Activated CD4-positive, alpha-beta T cell treated with anti-CD3 and anti-CD28 coated beads, Interleukin-2, amount 50 U/mL, for 4 hours (primary cell): ENCODE measurements at places on chromosomes 12 and 14.

DNA sequence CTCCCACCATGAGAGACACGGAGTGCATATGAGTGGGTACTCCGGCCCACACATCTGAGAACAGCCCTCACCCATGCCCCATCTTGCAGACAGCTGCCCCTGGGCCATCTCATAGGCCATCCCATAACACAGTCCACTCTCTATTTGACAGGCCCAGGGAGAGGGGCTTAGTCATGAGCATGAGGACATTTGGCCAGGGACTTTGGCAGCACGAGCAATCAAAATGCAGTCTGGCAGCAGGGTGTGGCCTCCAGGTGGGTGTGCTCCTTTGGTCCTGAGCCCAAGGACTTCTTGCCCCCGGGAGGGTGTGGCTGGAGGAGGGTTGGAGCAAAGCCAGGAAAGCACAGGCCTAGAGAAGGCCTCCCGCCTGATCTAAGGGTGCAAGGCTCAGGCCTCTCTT lies 25.6 kb downstream of the EMP1 start:
- no peak for DNase-seq

- no peak for DNase-seq
Measured at GRCh38 chr12:49017891-49018260, 700 bp downstream of the PRKAG1 start.

GRCh38 chr12:110091136-110091711 lies 32.9 kb upstream of the IFT81 start:
- no peak for DNase-seq

DNA sequence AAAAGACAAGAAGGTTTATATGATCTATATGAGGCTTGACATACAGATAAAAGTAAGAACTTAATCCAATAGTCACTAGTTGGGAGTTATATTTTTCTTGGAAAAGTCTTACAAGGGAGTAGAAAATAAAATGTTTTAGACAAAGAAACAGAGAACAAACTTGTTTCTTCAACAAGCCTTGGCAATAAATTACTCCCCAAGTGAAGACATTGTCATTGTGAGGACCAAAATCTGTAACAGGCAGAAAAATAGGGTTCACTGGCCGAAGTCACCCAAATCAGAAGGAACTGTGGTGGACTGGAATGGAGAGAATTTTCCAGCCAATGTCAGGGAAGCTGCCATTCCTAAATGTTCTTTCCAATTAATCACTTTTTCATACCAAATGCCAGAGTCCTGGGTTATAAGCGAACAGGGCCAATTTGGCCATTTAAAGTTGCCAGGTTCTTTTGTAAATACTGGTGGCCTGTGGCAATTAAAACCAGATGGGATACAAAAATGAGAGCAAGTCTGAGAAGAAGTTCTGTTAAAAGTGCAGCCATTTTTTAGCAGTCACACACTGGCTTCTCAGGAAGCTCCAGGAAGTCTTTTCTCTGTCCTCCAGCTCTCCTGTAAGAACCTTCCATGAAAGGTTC lies 117.3 kb upstream of the OVCH1 start:
- no peak for DNase-seq

DNA sequence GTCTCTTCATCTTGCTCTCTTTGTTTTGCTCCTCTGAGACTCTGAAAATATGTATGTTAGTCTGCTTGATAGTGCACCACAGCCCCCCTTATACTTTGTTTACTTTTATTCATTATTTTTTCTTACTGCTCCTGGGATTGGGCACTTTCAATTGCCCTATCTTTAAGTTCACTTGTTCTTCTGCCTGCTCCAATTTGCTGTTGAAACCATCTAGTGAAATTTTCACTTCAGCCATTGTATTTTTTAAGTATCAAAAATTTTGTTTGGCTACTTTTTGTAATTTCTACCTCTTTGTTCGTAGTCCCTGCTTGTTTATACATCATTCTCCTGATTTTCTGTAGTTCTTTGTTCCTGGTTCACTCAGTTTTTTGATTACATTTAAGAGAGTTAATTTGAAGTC lies 223.3 kb downstream of the SLC38A4 start:
- DNase-seq, result no peak

DNA sequence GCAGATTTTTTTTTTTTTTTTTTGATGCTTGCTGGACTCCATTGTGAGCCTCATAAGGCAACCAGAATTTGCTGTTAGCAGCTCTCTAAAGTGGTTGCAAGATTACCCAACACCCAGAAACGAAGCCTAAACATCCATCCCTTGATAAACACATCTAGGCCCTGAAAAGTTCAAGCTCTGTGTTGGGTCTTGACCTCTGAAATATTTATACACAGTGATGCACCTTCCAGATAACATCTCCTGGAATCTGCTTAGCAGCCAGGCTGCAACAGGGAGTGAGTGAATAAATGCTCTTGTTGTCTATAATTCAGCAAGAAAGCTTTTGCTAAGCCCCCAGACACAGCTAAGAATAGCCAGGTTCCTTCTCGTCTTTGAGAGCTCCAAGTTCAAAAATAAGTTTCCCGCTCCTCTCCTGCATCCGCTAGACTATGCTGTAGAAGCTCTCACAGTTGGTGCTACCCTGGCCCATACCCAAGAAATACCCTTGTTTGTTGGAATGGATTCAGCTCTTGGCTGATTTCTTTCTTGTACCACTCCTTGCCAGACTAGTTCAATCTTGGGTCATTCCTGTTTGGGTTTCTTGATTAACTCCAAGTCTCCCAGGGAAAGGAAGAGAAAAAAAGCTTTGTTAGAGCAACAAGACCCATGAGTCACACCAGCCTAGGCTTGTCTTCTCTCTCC lies 610.6 kb upstream of the TBX3 start:
- DNase-seq, result no peak

DNA sequence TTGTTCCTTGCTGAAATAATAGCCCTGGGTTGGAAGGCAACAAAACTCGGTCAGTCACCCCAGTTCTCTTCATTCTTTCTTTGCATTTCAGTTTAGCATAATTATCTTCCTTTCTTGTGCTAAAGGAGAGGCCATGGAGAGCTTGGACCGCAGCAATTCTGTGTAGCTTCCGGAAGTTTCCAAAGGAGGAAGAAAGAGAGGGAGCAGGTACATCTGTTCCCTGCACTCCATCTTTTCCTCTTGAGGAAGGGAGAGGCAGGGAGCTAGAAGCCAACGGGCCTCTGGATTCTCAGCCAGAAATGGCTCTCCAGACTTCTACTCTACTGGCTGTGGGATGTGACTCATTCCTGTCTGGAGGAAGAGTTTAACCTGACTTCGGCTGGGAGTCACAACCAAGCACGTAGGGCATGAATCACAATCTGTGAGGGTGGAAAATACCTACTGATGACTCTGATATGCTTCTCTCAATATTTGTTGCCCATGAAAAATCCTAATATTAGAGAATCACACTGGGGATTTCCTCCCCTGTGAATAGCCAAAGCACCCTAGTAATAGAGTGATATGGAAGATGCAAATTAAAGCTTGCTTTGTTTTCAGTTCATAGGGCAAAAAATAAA lies 17.0 kb downstream of the ANO6 start:
- peak; percentile 20 for DNase-seq

DNA sequence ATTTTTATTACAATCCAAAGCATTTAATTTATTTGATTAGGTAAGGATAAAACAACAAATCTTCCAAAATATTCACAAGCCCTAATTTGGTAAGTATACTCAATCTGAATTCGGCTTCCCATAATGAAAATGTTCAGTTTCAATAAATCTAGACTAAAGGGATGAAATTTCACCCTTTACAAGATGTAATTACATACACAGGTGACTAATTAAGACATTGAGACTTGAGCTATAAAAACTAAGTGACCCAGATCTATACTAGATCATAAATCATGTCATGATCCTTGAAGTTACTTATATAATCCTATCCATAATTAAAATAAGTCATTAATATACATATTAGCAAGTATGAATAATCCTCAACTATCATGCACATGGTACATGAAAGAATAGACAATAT lies 36.6 kb downstream of the LRP6 start:
- no peak for DNase-seq

- DNase-seq, result no peak
Measured at GRCh38 chr12:56530390-56531055, 8.9 kb downstream of the RBMS2 start.

DNA sequence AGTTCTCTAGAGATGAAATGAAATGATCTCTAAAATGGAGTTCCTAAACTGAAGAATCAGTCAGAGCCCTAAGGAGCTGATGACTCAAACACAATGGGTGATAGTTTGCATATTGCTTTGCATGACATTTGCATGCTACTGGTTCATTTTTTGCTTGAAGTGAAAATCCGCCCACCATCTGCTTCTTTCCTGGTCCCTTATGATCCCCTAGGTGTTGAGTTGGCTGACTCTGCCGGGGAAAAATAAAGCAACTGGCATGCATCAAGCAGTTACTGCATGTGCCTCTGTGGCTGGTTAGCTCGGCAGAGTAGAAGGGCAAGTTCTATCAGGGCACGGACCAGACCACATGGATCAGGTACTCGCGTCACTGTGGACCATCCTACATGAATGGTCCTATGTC lies 151.1 kb downstream of the PPM1H start:
- no peak for DNase-seq

DNA sequence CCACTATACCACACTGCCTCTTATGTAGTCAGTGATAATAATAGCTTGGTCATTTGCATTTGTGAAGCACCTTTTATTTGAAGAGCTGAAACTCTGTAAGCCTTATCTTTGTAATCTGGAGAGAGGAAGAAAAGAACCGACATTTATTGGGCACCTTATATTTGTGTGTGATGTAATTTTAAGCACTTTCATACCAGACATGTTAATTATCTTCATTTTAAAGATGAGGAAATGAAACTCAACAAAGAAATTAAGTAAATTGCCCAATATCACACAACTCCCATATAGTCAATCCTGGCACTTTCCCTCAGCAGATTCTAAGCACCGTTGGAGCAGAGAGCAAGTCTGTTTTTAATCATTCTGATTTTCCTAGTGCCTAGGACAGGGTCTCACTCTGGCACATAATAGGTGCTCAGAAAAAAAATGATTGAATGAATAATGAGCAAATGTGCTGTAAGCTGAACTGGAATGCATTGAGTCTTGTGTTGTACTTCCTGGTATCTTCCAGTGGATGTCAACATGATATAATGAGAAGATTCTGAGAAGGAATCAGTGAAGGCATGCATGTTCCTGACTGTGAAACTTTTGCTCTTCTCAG lies 418.9 kb downstream of the ZFP36L1 start:
- DNase-seq, result no peak

GRCh38 chr14:69317780-69318179 lies 57.8 kb downstream of the GALNT16 start:
- DNase-seq, result no peak

GRCh38 chr12:75712223-75712622 lies 200.8 kb upstream of the KRR1 start:
- no peak for DNase-seq
